CD4-positive, alpha-beta T cell treated with Interleukin-1 beta for 1 hour (primary cell): ENCODE measurements at places on chromosomes 11 and 22.

DNA sequence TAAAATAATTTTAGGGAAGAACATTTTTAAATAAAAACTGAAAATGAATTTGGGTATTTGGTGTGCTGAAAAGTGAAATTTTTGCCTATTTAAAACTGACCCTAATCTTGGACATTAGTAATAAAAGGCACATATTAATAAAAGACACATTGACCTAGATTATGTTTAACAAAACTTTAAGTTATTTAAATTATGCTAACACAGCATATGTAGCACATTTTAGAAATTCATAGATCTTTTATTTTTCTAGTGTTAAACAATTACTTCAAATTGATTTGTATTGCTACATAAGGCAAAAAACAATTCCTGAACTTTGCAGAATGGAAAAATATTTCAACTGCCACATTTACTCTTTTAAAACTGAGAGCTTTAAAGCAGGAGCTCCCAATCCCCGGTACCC, 10.6 kb downstream of the C11orf58 start:
- no peak for DNase-seq

- no peak for DNase-seq
Measured at GRCh38 chr22:27131346-27131745, 474.0 kb downstream of the MIAT start.

- no peak for DNase-seq
Measured at GRCh38 chr22:26937213-26937612, 279.8 kb downstream of the MIAT start.

DNA sequence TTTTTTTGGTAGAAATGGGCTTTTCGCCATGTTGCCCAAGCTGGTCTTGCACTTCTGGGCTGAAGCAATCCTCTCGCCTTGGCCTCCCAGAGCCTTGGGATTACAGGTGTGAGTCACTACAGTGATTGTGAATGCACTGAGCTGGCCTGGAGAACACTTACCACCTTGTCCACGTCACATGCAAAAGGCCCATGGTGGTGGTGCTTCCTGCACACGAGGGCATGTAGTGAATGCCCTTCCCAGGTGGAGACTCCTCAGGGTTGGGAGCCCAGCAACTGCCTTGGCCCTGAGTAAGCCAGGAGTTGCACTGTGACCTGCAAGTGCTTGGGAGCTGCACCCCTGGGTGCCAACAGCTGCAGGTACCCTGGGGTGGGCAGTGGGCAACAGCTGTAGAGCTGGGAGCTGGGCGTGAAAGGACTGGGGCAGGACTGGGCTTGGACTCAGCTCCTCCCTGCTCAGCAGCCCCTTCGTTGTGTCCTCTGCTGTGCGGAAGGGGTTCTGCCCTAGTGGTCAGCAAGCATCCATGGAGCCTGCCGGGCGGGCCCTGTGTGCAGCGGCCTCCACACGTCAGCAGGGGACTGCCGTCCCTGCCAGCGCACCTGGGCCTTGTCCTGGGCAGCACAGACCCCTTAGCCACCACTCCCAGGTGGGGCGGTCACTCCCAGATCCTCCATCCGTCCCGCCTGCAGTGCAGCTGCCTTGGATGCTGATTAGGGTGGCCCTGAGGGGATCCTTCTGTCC, 9.3 kb upstream of the ADORA2A start:
- no peak for DNase-seq

GRCh38 chr11:94563176-94563847, 3.9 kb upstream of the PIWIL4 start:
- DNase-seq, result no peak

DNA sequence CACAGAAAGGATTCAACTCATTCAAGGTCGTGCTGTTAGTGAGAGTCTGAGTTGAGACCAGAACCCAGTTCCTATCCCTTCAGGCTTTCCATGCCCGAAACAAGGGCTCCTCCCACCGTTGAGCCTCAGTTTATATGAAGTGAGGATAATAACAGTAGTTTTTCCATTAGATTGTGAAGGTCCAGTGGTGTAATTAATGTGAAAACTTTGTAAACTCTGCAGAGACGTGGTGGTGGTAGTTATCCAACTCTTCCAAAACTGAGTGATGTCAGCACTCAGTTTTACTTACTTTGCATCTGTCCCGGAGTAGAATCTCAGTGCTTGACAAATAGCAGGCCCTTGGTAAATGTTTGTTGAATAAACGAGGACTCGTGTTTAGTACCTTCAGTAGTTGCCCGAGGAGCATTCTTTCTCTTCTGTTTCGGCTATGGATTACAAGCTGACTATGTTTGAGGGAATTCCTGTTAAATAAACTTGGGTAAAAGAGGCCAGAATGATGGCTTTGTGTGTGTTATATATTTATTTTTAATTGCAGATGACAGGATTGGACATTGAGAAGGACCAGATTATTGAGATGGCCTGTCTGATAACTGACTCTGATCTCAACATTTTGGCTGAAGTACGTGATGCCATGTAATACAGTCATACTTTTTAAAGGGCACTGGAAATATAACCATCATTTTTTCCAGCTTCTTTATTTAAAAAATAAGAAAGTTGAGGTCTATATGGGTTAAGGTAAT, 1.0 kb downstream of the REXO2 start:
- DNase-seq, result no peak

GRCh38 chr11:129546266-129546665, 170.6 kb downstream of the BARX2 start:
- no peak for DNase-seq

- DNase-seq, result peak; percentile 40
Measured at GRCh38 chr11:113532697-113533424, 57.7 kb upstream of the DRD2 start.

DNA sequence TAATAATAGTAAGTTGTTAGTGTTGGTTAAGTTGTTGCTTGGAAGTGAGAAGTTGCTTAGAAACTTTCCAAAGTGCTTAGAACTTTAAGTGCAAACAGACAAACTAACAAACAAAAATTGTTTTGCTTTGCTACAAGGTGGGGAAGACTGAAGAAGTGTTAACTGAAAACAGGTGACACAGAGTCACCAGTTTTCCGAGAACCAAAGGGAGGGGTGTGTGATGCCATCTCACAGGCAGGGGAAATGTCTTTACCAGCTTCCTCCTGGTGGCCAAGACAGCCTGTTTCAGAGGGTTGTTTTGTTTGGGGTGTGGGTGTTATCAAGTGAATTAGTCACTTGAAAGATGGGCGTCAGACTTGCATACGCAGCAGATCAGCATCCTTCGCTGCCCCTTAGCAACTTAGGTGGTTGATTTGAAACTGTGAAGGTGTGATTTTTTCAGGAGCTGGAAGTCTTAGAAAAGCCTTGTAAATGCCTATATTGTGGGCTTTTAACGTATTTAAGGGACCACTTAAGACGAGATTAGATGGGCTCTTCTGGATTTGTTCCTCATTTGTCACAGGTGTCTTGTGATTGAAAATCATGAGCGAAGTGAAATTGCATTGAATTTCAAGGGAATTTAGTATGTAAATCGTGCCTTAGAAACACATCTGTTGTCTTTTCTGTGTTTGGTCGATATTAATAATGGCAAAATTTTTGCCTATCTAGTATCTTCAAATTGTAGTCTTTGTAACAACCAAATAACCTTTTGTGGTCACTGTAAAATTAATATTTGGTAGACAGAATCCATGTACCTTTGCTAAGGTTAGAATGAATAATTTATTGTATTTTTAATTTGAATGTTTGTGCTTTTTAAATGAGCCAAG, 2.7 kb downstream of the NEAT1 start:
- DNase-seq, result peak; percentile 94

GRCh38 chr11:45580399-45580798, 85.0 kb downstream of the CHST1 start:
- DNase-seq, result no peak

GRCh38 chr11:61792310-61793082, at the start of the genes FEN1 and TMEM258:
Gene FEN1 (plus strand): TSS chr11:61792911. CDS start chr11:61795362, 2,451 bp downstream.
Gene TMEM258 (minus strand): TSS chr11:61792599. CDS start chr11:61792558, 41 bp downstream.
- peak; percentile 90 for DNase-seq

- no peak for DNase-seq
Measured at GRCh38 chr22:42500836-42501179, 18.8 kb downstream of the RRP7A start.

- DNase-seq, result peak; percentile 31
Measured at GRCh38 chr11:12126344-12127019, 16.1 kb downstream of the MICAL2 start.

- DNase-seq, result peak; percentile 6
Measured at GRCh38 chr11:44943118-44943517, 7.6 kb downstream of the TP53I11 start.

GRCh38 chr11:32231909-32232493, 141.1 kb downstream of the RCN1 start:
- DNase-seq, result no peak

- peak; percentile 40 for DNase-seq
Measured at GRCh38 chr11:67276781-67277230, 10.5 kb downstream of the GRK2 start.

GRCh38 chr11:110565357-110566336, 135.9 kb downstream of the FDX1 start:
- peak; percentile 18 for DNase-seq

DNA sequence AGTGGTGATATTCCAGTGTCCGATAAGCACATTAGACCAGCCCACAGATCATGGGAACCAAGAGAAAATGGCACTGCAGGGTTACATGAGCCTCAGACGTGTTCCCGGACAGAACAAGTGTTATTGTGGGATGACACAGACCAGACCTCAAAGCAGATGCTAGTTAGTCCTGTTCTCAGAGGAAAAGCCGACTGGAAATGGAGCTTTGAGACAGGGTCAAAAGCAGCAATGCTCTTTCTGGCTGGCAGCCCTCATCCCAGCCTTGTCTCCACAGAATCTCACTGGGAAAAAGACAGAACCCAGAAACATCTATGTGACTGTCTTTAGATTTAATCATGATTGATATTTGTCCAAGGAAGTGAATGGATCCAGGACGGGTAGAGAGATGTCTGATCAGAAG, 506.8 kb downstream of the INSC start:
- DNase-seq, result no peak

DNA sequence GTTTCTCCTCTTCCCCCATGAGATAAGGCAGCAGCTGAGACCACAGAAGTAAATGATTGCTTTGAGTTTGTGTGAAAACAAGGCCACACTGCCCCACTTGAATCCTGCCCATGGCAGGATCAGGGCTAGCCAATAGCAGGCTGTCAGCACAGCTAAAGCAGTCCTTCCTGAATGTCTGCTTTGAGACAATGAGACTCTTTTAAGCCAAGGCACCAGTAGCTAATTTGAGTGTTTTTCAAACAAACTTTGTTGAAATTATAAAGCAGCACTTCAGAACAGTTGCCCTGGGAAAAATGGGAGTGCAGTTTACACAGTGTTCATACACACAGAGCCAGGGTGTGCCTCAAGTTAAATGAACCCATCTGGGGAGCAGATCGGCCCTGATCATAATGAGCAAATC, 103.5 kb upstream of the OR5AK2 start:
- no peak for DNase-seq

GRCh38 chr22:47452184-47452583, 689.7 kb downstream of the TBC1D22A start:
- no peak for DNase-seq

- DNase-seq, result no peak
Measured at GRCh38 chr11:65066315-65066714, 8.0 kb upstream of the NAALADL1 start.

- DNase-seq, result no peak
Measured at GRCh38 chr11:36622431-36623136, 24.5 kb upstream of the RAG2 start.

GRCh38 chr11:61815790-61816735, 740 bp downstream of the FADS1 start:
- peak; percentile 57 for DNase-seq

- DNase-seq, result no peak
Measured at GRCh38 chr11:65634440-65634839, 3.5 kb upstream of the SIPA1 start.

GRCh38 chr22:25534724-25535123, 29.8 kb upstream of the GRK3 start:
- DNase-seq, result no peak

DNA sequence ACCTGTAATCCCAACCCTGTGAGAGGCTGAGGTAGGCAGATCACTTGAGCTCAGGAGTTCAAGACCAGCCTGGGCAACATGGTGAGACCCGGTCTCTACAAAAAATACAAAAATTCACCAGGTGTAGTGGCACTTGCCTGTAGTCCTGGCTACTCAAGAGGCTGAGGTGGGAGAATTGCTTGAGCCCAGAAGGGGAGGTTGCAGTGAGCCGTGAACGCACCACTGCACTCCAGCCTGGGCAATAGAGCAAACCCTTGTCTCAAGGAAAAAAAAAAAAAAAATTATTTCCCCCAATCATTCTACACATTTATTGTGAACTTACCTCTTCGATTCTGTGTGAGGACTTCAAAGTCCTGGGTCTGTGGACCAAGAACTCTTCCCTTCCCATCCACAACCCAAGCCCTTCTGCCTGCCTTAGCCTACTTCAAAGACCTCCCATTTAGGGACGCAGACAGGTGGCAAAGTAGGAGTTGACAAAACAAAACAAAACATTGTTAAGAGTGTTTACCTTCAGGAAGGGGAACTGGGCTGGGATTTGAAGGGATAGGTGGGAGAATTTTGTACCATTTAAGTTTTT, 3.8 kb upstream of the WEE1 start:
- no peak for DNase-seq

DNA sequence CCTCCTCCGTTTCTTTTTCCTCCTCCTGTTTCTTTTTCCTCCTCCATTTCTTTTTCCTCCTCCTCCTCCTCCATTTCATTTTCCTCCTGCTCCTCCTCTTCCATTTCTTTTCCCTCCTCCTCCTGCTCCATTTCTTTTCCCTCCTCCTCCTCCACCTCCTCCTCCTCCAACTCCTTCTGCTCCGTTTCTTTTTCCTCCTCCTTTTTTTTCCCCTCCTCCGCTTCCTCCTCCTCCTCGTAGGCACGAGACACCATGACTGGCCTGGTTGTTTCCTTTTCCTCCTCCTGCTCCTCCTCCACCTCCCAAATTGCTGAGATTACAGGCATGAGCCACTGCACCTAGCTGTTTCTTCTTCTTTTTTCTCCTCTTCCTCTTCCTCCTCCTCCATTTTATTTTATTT, 25.6 kb upstream of the DRICH1 start:
- no peak for DNase-seq

- DNase-seq, result peak; percentile 29
Measured at GRCh38 chr22:37848587-37849088, 581 bp upstream of the EIF3L start.

DNA sequence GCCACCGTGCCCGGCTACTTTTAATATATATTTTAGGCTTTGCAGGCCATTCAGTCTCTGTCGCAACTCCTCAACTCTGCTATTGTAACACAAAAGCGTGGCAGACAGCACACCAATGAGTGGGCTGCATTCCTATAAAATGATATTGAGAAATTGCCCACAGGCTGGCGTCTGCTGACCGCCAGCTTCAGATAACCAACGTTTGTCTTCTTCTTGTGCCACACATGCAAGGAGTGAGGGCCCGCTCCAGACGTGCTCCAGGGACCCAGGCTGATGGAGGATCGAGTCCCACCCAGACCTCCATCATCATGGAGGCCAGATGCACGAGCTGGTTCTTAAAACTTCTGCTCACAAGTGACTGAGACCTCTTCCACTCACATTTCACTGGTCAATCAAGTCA, 35.4 kb upstream of the LINC01488 start:
- no peak for DNase-seq

- no peak for DNase-seq
Measured at GRCh38 chr22:21589396-21589795, 21.9 kb downstream of the UBE2L3 start.

GRCh38 chr22:36055376-36056295, 27.0 kb upstream of the RBFOX2 start:
- DNase-seq, result no peak
